Cerebellar cortex (tissue), 1 donor: ENCODE measurements at places on chromosomes 5 and 9.

- DNase-seq = peak; percentile 9
These were observed 71.0 kb upstream of the SLC1A3 start for GRCh38 chr5:36535378-36535777.

- DNase-seq = no peak
These were observed 113.3 kb downstream of the SLC24A2 start for GRCh38 chr9:19675492-19675891.

- no peak for DNase-seq
These were observed 43.1 kb downstream of the POLR1E start for GRCh38 chr9:37528652-37529471.

DNA sequence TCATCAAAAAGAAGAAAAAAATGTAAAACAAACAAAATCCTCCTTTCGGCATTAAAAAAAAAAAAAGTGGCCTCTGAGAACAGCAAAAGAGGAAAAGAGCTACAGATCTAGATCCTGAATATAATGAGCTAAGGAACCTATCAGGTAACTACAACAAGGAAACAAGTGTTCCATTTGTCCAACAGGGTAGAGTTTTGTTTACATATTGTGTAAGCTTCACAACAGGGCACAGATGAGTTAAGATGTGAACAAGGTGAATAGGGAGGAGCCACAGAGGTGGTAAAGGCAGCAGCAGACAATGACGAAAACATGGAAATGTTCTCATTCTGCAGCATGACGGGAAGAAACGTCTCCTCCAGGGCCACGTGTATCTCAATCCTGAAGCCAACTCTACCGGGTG is 14.4 kb downstream of the ELP1 start:
- DNase-seq = no peak

DNA sequence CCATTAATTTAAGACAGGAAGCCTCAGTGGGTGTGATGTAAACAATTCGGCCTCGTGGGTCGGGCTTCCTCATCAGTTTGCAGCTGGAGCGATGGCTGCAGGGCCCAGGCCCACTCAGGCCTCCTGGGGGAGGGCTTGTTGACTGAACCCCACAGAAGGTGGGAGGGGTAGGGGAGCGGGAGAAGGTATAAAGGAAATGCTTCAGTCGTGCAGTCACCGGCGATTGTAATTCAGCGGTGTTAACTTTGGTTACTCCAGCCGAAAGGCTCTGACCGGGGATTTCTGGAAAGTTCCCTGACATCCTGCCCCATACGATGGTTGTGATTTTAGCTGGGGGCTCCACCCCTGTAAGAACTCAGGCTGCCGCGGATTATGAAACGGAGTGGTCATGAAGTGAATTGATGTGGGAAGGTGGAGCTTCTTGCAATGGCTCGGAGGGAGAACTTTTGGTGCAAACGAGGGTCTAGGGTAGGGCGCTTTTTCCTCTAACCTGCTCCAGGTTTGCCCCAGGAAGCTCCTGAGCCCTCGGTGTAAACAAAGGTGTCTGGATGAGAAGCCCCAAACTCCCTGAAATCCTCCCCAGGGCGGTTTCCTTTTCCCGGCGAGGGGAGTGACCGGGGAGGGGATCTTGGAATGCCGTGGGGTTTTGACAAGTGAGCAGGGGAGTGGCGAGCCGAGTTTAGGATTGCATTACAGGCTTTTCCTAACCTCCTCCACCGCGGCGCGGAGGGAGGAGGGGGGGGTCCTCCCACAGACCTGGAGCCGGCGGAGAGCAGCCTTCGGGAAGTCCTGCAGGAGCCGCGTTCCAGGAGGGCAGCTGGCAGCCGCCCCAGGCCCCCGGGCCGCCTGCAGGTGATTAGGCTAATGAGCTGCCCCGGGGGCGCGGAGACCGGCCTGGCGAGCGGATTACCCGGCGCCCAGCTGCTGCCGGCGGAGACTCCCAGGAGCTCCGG is 215.5 kb downstream of the PDZD2 start:
- DNase-seq = peak; percentile 35

- DNase-seq = no peak
These were observed 129.7 kb upstream of the MAP3K1 start for GRCh38 chr5:56685503-56686217.

DNA sequence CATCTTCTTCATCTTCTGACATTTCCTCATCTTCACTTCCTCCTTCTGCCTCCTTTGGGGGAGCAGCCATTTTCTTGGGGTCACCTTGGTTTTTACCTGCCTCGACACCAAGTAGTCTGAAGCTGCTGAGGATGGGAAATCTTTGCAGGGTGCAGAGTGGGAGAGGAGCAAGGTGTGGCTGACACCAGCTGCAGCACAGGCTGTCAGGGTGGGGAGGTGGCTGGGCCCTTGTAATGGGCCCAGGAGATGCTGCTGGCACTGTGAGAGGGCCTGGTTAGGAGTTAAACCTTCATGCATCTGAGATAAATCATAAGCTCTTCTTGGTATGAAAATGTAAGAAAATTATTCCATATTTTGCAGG is 7.7 kb downstream of the RABL6 start:
- no peak for DNase-seq

DNA sequence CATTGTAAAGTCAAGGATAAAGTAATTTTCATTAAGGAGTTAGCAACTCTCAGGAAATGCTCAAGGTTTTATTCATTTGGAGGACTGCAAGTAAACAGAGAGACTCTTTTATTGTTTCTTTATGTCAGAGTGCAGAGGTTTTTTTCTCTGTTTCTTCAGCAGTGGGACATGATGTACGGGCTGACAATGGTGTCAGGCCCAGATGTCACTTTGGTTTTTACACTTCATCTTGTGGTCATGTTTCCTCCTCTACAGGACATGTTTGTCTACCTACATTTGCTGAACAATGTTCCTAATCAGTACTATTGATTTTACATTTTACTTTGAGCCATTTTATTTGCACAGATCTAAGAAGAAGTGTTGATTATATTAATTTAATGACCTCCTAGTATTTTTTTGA is 72.8 kb upstream of the PARP8 start:
- DNase-seq = no peak

- DNase-seq = peak; percentile 89
These were observed 106.1 kb downstream of the SH3TC2 start for GRCh38 chr5:148956477-148957385.

DNA sequence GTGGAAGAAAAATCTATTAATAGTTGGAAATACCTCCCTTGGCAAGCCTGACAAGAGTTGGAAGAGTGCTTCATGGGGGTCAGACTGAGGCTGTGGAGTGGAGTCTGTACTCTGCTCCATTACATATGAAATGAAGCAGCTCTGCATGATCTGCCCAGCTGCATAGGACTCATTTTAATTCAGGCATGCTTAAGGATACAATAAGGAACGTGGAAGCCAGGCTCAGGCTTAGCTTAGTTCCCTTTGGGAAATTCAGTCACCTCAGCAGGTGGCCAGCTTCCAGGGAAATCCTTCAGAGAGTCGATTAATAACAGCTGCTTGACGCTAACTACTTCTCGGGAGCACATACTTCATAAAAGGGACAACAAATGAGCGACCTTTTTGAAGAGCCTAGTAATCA is 1672.9 kb upstream of the WWC1 start:
- no peak for DNase-seq
